ENCODE measurements at places on chromosomes 2 and 18.

GRCh38 chr18:52394602-52395001 is 54.6 kb downstream of the DCC start:
- DNase-seq, result no peak

- DNase-seq, result no peak
Observed at GRCh38 chr2:43000242-43001054, 208.1 kb upstream of the HAAO start.

- no peak for DNase-seq
Observed at GRCh38 chr2:111178296-111178695, 57.6 kb downstream of the BCL2L11 start.

DNA sequence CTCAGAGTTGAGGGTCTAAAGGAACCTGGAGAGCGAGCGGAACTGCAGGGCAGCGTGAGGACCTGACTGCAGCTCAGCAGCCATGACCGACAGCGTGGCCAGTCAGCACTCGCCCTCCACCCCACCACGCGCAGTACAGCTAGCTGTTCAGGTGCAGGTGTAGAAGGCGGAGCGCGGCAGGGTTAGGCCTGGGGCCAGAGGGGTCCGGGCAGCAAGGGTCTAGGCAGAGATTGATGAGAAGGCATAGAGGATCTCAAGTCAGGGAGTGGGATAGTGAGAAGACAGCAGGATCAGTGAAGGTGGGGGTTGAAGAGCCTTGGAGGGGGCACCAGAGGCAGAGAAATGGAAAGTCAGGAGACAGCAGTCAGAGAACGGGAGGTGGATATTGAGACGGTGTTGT is 71.0 kb downstream of the STEAP3 start:
- no peak for DNase-seq

- no peak for DNase-seq
Observed at GRCh38 chr2:241014764-241015163, 16.3 kb downstream of the SNED1 start.

DNA sequence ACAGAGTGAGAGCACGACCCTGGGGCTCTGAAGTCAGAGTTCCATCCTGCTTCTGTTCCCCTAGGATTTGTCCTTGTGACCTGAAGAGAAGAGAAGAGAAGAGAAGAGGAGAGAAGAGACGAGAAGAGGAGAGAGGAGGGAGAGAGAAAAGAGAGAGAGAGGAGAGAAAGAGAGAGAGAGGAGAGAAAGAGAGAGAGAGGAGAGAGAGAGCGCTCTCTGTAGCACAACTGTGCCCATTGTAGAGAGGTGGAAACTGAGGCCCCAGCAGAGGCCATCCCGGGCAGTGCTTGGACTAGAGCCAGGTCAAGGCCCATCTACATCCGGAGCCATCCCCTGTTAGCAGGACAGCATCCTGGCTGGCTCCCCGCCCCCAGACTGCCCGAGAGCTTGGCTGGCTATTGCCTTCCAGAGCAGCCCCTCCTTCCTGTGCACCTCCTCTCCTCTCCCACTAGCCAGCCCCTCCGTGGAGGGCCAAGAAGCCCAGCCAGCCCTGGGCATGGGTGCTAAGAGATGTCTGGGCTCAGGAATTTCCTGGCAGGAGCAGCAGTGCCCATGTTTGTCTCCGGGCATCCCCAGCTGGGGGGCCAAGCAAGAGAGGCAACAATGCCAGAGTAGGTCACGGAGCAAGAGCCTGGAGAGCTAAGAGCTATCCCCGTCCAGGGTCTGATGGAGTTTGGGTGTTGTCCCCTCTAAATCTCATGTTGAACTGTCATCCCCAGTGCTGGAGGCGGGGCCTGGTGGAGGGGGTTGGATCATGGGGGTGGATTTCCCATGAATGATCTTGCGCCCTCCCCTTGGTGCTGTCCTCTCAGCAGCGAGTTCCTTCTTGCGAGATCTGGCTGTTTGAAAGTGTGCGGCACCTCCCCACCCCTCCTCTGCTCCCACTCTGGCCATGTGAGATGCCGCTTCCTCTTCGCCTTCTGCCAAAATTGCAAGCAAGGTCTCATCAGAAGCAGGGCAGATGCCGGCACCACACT is 18.2 kb upstream of the GPR55 start:
- no peak for DNase-seq

GRCh38 chr2:233981574-233982420 is 64.6 kb downstream of the TRPM8 start:
- no peak for DNase-seq

DNA sequence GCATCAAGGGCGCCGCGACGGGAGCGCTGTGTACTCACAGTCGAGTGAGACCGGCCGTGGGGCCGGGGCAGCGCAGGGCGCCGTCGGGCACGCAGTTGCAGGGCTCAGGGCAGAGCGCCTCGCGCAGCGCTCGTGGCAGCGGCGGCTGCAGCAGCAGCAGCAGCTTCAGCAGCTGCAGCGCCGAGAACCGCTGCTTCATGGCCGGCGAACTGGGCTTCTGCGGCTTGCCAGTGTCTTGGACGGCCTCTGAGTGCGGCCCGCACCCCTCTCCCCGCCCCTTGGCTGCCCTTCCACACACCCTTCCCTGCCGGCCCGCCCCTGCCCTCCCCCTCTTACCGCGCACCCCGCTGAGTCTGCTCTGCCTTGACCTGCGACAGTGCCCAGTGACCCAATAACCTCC is at the start of gene LHCGR:
Gene LHCGR (minus strand): TSS at position 252 of the 400 bp plus-strand sequence. CDS start 53 bp downstream, at position 199.
- no peak for DNase-seq

GRCh38 chr2:26782876-26783704 is 2.8 kb upstream of the CENPA start:
- no peak for DNase-seq
